Motor neuron (in vitro differentiated cells): ENCODE measurements at places on chromosomes 1 and 21.

- no peak for ATAC-seq
These were observed 5.6 kb downstream of the C1orf35 start for GRCh38 chr1:228097333-228098081.

- no peak for ATAC-seq
These were observed 5.5 kb downstream of the PKP1 start for GRCh38 chr1:201288765-201289164.

DNA sequence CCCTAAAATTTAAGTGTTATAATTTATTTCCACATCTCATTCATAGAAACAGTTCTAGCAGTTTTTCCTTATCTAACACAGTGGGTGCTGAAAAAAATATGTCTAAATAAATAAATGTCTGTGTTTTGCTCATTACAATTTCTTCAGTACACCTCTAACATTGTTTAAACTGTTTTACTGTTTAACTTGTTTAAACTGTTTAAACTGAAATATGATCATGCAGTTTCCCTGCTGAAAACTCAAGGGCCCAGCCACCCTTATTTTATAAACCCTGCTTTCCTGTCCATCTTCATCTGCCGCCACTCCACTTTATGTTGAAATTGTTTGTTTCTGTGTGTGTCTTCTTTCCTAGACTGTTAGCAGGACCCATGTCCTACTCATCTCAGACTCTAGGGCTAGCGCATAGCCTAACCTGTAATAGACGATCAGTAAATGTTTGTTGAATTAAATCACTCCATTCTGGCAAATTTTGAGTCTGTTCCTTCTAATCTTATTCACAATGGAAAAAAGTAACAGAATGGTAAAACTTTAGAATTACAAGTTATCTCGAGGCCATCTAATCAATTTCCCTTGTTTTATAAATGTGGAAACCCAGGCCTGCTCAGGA, 9.4 kb upstream of the PIK3C2B start:
- ATAC-seq = no peak

DNA sequence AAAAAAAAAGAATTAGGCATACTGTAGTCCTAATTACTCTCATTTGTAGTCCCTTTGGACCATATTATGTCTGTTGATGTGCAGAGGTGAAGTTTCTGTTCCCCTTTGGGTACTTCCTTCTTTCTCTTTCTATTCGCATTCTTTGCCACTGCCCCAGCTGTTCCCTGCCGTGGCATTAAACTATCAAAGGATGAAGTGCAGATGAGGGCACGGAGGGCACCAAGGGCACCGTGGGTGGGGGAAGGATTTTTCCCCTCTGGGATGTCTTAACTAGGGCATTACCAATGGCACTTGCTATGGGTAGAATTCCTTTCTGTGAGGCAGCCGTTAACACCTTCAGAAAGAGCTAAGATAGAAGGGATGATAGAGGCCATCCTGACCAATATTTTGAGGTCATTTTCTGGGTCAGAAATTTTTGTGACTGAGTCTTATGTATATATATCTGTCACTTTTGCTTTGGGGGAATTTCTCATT, 4.9 kb upstream of the MAPKAPK2 start:
- no peak for ATAC-seq
